ENCODE measurements at places on chromosomes 1 and 21.
A peak's percentile ranks its signal among the peaks of the same experiment; 100 is the strongest.

DNA sequence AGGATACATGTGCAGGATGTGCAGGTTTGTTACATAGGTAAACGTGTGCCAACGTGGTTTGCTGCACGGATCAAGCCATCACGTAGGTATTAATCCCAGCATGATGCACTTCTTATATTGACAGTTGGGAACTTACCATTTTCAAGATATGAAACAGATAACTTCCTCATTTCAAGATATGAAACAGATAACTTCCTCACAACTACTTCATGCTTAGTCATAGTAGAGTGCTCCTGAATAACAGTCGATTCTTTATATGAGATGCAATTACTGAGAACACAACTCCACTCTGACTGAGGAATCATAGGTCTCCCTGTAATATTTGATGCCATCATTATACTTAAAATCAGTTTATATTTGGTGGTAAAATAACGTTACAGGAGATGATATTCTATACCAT lies 1124.3 kb downstream of the AMY1C start:
- no peak for DNase-seq

- no peak for DNase-seq
Observed at GRCh38 chr1:64482720-64483119, 12.8 kb downstream of the CACHD1 start.

DNA sequence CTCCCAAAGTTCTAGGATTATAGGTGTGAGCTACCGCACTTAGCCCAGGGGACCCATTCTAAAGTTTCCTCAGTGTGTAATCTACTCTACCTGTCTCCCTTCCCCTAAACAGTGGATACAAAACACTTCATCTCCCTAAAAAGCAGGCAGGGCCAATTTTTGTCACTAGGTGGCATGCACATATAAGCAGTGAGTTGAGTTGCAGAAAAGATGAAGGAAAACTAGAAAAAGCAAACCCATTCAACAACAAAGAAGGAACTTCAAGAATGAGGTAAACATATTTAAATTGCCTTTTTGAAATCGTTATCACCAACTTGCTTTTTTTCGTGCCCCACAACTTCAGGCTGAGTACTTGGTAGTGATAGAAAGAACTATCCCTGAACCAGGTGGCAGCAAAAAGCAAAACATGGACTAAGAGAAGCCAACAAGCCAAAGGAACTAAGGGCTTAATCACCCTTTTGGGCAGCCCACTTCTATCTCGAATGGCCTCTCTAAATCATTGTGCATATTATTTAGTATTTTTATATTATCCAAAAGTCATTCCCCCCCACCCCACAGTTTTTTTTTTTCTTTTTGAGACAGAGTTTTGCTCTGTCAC lies 19.7 kb upstream of the ALDH9A1 start:
- DNase-seq = peak; percentile 18

DNA sequence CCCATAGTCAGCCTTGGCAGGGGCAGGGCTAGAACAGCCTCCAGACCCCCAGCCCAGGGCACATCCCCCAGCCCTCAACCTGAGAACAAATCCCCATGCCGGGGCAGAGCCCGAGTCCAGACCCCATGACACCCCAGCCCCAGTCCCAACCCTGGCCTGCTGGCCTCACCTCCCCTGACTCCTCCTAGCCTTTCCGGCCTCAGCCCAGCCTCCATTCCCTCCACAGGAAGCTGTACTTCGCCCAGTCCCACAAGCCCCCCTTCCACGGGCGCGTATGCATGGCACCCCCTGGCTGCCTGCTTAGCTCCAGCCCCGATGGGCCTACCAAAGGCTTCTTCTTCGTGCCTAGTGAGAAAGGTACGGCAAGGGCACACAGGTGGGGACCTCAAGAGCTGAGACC lies 50.4 kb downstream of the DISP3 start:
- no peak for DNase-seq

DNA sequence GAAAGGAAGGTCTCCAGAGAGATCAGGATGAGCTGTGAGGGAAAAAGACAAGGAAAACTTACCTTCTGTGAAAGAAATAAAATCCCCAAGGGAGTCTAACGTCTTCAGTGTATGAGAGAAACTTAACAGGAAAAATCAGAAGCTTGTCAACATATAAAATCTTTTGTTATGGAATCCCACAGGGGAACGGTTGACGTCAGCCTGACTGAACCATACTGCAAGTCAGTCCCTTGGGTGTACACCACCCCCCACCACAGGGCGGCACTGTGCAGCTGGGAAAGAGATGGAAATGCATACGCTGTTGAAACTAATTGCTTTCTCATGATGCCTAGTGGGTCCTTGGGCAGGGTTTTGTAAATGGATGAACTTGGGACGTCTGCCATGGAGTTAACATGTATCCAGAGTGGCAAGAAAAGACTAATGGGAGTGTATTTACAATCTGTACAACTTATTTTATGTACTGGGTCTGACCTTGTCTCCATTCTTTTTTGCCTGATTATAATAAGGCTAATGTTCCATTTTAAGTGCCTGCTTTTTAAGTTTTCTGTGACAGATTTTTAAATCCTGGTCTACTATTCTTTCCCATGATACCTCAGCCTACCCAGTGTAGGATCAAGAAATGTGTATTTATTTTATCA lies 22.7 kb downstream of the UTP25 start:
- peak; percentile 36 for DNase-seq

- no peak for DNase-seq
Observed at GRCh38 chr1:10146391-10146790, 64.0 kb upstream of the KIF1B start.

DNA sequence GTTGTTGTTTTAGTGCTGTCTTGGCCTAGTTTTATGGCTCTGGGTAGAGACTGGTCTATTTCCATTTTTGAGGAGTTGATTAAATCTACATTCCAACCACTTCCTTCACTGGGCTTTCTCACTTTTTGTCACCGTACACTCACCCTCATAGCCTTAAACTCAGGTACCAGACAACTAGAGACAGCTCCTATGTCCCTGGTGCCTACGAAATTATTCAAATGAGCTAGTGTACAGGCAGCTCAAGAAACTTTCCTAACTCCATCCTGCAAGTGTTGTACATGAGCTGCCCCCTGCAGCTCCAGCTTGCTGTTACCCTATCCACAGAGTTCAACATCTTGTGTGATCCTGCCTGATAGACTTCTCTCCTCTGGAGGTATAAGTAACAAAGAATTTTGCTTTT lies 704.8 kb upstream of the RGS18 start:
- DNase-seq = no peak

- DNase-seq = no peak
Observed at GRCh38 chr1:4310396-4310923, 343.9 kb upstream of the AJAP1 start.

DNA sequence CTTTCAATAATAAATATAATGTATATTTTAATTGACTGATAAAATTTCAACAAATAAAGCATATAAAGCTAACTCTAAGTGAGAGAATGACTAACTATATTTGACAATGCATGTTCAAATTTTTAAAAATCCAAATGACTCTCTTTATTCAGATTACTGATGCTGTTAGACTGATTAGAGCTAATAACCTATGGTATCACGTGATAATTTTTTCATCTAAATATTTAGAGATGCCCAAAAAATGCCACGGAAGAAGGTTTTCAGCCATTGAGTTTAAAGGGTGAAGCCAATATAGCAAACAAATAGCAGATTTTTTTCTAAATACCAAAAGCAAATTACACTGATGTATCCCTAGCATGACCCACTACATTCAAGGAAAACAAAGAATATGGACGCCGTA lies 61.1 kb upstream of the OR10J4 start:
- DNase-seq = no peak
